ENCODE measurements at places on chromosomes 13 and 19.

DNA sequence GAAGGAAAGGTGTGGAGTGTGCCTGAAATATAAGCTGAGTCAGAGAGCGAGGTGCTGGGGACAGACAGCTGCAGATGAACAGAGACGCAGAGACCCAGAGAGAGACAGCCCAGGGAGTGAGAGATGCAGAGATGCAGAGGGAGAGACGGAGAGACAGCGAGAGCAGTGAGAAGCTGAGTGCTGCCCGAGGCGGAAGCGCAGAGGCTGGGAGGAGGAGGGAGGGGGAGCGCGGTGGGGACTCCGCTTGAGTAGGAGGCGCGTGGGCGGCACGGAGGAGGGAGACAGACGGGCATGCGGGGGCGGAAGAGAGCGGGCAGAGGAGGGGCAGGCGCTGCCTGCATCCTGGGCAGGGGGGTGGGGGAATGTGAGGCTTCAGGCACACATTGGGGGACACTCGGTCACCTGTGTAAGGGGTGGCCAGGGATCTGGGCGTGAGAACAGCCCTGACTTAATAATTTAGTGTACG lies 25.7 kb downstream of the SLC8A2 start:
- DNase-seq, result no peak

DNA sequence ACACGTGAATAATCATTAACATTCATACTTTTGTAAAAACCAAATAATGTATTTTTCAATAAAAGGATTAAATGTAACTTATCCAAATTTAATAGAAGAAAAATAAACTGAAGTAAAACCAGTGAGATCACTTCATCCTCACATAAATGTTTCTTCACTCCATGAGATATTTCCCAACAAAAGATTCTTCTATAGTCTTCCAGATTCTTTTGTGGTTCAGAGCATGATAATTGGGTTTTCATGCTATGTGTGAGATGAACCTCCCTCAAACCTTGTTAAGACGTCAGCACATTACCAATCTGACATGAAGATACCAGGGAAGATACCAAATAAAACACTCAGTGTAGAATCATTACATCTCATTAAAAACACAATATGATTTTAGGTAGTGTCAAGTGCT lies 62.9 kb upstream of the OXGR1 start:
- no peak for DNase-seq

DNA sequence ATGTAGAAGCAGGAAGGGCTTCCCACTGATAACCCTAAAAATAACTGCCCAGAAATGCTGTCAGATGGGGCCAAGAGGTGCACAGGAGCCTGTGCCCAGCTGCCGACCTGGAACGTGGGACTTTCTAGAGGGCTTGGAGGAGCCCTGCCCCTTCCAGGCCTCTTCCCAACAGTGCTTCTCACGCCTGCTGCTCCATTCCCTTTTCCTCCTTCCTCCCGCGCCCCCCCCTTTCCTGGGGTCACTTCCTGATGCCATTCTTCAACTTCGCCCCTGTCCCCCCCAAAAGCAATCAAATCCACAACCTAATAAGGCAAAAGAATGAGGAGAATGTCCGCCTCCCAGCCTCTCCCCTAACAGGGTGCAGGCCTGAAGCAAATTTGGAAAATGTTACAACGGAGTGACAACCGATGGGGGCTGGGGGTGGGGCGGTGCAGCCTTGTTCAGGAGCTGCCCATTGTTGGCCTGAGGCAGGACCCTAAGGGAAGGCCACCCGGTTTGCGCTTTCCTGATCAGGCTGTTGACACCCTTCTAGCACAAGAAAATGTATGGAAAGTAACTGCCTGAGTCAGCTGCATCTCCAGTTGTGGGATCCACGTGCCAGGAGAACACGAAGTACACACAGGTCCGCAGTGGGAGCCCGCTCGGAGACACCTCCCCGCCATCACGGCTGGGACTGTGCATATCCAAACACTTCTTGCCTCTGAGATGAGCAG lies 18.7 kb downstream of the ACTN4 start:
- DNase-seq, result peak; percentile 95

DNA sequence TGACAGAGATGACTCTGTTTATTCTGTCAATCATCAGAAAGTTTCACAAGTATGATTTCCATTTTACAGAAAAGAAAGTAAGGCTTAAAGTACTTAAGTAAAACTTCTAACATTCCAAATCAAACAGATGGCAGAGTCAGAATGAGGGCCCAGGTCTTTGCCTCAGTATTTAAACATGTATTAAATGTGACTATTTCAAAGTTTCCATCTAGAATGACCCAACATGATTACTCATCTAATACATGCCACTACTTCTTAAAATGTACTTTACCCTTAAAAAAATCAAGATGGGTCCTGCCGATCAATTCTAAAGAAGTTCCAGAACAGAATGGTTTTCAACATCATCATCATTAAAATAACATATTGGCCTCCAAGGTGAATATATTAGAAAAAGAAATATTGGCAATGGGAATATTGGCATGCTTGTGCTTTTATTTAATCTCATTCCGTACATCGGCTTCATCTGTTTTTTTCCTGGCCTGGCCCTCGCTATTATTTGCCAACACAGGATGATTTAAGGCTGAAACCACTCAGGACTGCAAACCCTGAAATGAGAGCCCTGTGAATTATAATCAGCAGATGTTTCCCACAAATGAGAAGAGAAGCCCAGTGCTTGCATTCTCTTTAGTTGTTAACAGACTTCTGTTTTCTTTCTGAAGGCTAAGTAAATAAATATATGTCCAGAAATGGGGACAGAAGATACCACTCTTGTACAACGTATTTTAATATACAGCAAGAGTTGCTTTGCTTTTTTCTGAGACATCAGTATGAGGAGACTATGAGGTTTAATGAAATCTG lies 340.0 kb downstream of the DNAJC15 start:
- no peak for DNase-seq

DNA sequence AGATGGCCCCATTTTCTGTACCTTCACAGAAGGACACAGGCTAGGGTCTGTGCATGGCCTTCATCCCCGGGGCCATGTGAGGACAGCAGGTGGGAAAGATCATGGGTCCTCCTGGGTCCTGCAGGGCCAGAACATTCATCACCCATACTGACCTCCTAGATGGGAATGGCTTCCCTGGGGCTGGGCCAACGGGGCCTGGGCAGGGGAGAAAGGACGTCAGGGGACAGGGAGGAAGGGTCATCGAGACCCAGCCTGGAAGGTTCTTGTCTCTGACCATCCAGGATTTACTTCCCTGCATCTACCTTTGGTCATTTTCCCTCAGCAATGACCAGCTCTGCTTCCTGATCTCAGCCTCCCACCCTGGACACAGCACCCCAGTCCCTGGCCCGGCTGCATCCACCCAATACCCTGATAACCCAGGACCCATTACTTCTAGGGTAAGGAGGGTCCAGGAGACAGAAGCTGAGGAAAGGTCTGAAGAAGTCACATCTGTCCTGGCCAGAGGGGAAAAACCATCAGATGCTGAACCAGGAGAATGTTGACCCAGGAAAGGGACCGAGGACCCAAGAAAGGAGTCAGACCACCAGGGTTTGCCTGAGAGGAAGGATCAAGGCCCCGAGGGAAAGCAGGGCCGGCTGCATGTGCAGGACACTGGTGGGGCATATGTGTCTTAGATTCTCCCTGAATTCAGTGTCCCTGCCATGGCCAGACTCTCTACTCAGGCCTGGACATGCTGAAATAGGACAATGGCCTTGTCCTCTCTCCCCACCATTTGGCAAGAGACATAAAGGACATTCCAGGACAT lies 7.0 kb upstream of the CEACAM7 start:
- DNase-seq, result peak; percentile 39

DNA sequence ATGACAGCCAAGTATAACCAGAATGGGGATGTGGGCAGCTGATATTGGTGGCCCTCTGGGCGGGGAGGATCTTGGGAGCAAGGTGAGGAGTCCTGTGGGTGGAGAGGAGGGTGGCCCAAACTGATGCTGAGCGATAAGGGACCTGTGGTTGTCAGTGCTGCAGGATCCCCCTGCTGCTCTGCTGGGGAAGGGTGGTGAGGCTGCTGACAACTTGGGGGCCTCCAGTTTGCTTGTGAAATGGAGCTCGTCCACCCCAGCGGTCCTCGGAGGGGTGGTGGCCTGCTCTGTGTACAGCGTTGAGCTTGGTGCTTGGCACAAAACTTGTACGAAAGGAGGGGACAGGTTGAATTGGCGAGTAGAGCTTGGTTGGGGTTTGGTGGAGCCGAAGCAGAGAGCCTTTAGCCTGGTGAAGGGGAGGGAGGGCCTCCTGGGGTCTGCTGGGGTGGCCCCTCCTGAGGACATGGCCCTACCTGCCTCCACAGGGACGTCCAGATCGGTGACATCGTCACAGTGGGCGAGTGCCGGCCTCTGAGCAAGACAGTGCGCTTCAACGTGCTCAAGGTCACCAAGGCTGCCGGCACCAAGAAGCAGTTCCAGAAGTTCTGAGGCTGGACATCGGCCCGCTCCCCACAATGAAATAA lies 2.9 kb downstream of the RPS11 start:
- DNase-seq, result no peak

DNA sequence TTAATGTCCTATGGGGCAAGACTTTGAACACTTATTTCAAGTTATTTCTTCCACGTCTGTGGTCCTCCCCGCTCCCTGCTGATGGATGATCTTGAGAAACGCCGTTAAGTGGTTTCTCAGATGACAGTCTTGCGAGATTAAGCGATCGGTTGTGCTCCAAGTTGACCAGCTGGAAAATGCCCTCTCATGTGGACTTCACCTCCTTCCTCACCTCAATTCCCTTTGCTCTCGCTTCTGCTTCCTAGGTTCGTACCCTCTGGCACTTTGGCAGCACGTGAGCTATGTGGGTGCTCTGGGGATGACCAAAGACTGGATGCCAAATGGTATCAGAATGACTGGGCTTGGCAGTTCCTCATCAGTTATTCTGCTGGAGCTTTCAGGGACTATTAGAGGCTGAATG lies 480.0 kb downstream of the ZNF536 start:
- no peak for DNase-seq

- no peak for DNase-seq
Observed at GRCh38 chr19:18466354-18466753, 28.4 kb upstream of the ISYNA1 start.

- no peak for DNase-seq
Observed at GRCh38 chr13:109593230-109593629, 193.2 kb downstream of the IRS2 start.

GRCh38 chr19:42247640-42248199 lies 5.3 kb upstream of the GSK3A start:
- DNase-seq, result no peak

- no peak for DNase-seq
Observed at GRCh38 chr19:35363001-35363590, 4.8 kb downstream of the FFAR3 start.

DNA sequence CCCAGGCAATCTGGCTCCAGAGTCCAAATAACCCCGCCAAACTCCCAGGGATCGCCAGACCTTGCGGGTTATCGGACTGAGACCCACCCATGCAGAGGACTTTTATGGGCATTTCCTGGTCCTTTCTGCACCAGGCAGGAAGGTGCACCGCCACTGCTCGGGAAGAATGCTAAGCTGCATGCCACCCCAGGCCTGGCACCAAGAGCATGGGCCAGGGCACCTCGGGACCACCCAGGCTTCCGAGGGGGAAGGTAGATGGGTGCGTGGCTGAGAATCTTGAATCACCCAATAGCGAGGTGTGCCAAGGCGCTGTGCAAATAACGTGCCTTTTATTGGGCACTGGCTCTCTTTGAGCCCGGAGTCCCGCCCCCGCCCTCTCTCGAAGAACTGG lies 422 bp upstream of the ZNF575 start:
- DNase-seq, result no peak

DNA sequence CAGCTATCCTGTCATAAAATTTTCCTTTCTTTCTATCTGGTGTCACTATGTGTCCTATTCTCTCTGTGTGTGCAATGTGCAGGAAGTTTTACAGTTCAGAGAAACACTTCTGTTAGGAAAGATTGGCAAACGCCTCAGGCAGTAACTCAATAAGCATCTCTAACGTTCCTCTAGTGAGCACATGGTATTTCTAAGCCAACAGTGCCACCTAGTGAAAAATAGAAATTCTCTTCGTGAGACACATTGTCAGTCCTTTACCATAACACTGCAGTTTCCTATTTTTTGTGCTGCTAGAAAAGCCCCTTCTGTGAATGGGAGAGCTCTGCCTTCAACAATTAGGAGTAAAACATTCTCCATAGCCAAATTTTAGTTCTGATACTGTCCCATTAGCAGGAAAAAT lies 50.7 kb downstream of the ZNF723 start:
- no peak for DNase-seq

DNA sequence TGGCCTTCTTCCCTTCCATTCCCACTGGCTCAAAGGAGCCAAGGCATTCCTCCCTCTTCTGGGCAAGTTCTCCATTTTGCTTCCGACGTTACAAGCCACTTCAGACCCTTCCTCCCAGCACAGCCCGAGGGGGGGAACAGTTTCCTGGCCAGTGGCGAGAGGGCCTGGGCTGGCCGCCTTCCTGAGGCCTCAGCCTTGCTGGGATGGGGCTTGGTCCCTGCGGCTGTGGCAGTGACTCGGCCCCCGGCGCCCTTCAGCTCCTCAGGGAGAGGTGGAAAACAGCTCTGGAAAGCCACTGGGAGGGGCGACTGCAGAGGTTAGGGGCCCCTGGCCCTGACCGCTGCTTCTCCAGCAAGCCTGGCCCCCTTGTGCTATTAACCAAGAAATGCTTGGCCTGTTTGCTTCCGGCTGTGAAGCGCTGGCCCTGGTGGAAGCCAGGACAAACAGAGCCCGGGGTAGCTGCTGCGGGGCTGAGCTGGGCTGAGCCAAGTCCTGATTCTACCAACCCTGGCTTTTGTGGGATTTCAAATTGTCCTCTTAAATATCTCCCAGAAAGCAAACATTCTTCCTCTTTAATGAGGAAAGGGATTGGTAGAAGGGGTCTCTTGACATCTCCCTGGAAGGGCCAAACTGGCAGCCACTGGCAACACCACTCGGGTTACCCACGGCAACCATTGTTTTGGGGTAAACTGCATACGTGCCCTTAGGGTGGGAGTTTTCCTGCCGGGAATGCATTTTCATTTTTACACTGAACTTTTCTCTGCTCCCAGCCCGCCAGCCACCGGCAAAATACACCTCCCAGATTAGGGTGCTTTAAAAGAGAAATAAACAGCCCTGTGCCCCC lies 38.7 kb downstream of the C13orf46 start:
- no peak for DNase-seq

DNA sequence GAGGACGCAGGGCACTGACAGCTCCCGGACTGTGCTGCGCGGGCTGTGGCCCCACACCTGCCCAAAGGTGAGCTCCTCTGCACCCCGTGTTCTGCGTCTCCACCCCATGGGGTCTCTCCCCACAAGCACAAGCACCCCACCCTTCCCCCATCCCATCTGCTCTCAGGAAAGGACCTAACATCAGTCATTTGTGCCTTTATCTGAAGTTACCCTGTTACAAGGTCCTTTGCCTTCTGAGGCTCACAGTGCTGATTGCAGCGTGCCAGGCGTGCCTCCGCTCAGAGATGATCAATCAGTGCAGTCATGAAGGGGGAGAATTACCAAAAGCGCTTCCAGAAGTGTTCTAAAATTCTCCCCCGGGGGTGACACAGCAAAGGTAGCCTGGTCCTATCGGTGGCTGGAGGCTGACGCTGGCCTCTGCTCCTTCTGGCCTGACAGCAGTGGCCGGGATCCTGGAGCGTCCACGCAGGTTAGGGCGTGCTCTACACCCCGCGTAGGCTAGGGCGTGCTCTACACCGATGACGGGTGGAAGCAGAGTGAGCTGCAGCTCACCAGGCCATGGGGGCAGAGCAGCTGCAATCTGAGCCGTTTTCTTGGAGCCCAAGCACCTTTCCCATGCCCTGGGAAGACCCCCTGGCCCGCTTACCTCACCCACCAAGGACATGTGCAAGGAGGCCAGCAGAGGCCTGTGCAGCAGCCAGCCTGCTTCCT lies 84.7 kb upstream of the TM9SF2 start:
- DNase-seq, result no peak

Data from ascending aorta (tissue), 2 donors.